ENCODE measurements at places on chromosomes 4 and X.

DNA sequence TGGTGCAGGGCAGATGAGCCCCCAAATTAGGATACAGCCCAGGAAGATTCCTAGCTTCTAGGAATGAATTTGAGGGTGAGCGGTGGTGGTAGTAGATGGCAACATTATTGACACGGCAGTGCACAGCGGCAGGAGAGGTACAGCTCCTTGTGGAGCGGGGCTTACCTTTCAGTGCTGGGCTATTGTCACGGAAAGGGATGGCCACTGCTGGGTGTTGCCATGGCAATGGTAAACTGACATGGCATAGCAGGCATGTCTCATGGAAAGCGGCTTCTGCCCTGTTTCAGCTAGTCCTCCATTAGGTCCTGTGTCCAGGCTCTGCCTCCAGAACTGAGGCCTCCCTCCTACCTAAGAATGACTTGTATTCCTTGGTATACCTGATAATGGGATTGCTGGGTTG is 81.8 kb upstream of the WDR1 start:
- DNase-seq: no peak

GRCh38 chr4:2786794-2787229 is 6.1 kb upstream of the SH3BP2 start:
- DNase-seq: no peak

DNA sequence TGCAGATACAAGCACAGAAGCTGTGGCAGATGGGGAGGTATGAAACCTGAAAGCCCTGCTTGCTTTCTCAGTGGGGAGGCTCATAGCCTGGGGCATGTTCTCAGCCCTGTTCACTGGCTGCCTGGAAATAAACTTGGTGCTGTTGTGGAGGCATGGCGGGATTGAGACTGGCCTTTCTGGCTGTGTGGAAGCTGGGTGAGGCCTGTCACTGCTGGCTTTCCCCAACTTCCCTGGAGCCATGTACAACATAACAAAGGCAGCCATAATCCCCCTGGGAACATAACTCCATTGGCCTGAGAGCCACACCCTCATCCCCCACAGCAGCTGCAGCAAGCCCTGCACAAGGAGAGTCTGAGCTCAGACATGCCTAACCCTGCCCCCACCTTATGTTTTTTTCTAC is 237.7 kb upstream of the TLL1 start:
- no peak for DNase-seq

- no peak for DNase-seq
Observed at GRCh38 chr4:182556580-182556979, 313.4 kb downstream of the TENM3 start.

- DNase-seq: no peak
Observed at GRCh38 chr4:40196724-40197281, at the start of gene RHOH. Gene RHOH, plus strand, starts transcription at chr4:40197031. Its CDS starts 46,356 bp downstream, at chr4:40243387.

GRCh38 chr4:76886848-76887441 is 11.0 kb downstream of the SOWAHB start:
- DNase-seq: no peak

- DNase-seq: no peak
Observed at GRCh38 chr4:82049294-82049693, 324.5 kb downstream of the HNRNPD start.

GRCh38 chr4:68948985-68949384 is 2.6 kb downstream of the UGT2A3 start:
- no peak for DNase-seq

- DNase-seq: peak; percentile 66
Observed at GRCh38 chrX:10110984-10111363, 45.8 kb upstream of the CLCN4 start.

All from inflammatory macrophage (primary cell).